Thoracic aorta (tissue), 2 donors: ENCODE measurements at places on chromosomes 6 and 20.

GRCh38 chr20:36728986-36729385 lies 16.9 kb downstream of the NDRG3 start:
- no peak overlapping the region for H3K4me3 ChIP-seq
- no peaks in the 10 kb centered on the region for H3K27me3 ChIP-seq
- H3K36me3 ChIP-seq: no peaks in the 10 kb centered on the region
- DNase-seq: no peak
- peaks cover 27% of the 10 kb centered on the region for H3K4me1 ChIP-seq

DNA sequence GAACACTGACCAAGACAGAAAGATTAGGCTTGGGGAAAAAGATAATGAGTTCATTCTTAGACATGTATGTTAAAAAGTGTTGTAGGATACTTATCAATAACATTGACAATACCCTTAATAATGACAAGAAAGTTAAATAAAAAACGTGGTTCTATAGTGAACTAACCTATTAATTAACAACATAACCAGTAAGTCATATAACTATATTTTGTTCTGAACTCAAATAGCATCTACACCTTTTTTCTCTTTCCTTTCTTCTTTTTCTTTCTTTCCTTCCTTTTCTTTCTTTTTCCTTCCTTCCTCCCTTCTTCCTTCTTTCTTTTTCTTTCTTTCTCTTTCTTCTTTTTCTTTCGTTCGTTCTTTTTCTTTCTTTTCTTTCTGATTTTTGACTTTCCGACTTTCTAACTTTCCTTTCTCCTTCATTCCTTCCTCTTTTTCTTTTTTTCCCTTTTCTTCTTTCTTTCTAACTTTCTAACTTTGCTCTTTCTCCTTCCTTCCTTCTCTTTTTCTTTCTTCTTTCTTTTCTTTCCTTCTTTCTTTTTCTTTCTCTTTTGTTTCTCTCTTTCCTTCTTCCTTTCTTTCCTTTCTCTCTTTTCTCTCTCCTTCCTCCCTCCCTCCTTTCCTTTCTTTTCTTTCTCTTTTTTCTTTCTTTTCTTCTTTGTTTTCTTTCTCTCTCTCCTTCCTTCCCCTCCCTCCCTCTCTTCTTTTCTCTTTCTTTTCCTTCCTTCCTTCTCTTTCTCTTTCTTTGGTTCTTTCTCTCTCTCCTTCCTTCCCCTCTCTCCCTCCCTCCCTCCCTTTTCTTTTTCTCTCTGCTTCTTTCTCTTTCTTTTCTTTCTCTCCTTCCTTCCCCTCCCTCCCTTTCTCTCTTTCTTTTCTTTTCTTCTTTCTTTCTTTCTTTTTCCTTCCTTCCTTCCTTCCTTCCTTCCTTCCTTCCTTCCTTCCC lies 24.6 kb downstream of the PRSS35 start:
- no peak overlapping the region for H3K4me3 ChIP-seq
- peaks cover 6% of the 10 kb centered on the region for H3K4me1 ChIP-seq
- H3K27me3 ChIP-seq: no peaks in the 10 kb centered on the region
- no peak for DNase-seq

DNA sequence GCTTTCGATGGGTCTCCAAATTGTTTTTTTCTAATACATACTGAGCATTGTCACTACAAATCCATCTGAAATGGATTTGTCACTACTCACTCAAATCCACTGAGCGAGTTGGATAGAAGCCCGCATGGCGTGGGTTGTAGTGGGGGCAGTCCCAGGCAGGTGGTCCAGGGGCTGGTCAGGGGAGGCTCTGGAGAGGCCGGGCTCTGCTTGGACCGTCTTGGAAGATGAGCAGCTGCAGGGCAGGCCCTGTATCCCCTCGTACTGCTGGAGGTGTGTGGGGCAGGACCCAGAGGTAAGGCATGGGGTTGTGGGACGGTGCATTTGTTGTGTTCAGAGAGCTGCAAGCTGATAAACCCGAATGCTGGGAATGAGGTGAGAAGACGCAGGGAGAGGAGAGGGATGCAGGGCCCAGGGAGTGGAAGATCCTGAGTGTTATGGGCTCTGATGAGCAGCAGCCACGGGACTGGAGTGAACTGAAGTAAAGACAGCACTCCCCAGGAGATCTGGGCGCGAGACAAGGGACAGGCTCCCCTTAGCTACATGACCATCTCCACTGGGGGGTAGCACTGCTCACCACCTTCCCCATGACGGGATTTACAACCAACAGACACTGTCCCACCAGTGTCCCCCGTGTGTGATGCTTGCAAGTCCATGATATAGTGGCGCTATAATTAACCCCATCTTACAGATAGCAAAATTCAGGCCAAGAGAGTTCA lies 45.9 kb downstream of the PSMG4 start:
- no peak overlapping the region for H3K27ac ChIP-seq
- H3K4me1 ChIP-seq: no peaks in the 10 kb centered on the region
- no peak overlapping the region for H3K4me3 ChIP-seq
- no peaks in the 10 kb centered on the region for H3K36me3 ChIP-seq
- H3K27me3 ChIP-seq: no peaks in the 10 kb centered on the region

DNA sequence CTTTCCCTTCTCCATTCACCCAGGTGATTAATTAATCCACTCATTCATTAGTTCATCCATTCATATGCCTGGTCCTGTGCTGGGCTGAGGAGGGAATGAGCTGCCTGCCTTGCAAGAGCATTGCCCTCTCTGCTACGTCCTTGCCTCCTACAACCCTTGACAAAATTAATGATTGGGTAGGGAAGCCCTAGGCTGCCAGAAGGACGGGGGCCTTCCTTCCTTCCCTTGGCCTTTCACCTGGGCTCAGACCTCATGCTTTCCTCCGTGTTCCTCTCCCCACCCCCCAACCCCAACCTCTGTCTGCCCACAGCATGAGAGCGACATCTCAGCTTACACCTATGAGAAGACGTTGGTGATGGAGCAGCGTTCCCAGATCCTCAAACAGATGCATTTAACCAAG lies 25.6 kb downstream of the SLC12A5 start:
- no peak for DNase-seq
- no peak overlapping the region for H3K27ac ChIP-seq
- no peaks in the 10 kb centered on the region for H3K36me3 ChIP-seq
- no peaks in the 10 kb centered on the region for H3K27me3 ChIP-seq

DNA sequence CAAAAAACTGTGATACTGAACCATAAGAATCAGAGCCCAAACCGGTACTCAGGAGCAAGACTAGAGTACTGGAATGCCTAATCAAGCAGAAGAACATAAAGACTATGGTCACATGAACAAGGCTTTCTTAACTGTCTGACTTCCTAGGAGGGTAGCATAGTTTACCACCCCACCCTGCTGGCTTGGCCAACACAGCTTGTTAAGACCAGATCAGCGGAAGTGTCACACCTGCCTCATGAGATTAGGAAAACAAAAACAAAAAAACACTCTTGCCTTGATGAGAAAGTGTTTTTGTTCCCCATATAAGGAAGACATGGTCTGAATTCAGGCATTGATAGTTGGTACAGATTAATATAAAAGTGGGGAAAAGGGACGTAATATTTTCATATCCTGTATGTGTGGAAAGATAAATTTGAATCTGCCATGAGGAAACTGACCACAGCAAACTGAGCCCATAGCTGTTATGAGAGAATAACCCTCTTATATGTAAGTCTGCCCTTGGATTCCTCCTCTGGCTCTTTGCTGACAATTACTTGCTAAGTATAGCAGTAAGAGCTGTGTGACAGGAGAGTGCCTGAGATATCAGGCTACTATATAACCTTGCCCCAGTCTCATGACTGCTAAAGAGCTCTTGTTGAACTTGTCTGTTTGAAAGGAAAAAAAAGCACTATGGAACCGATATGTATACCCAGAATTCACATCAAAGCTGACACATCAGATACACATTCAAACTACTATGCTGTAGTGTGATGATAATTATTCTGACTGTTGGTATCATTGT lies 197.1 kb downstream of the EPHA7 start:
- H3K4me1 ChIP-seq: no peaks in the 10 kb centered on the region
- H3K27ac ChIP-seq: no peak overlapping the region
- H3K4me3 ChIP-seq: no peak overlapping the region
- H3K27me3 ChIP-seq: no peaks in the 10 kb centered on the region
- DNase-seq: no peak
- H3K36me3 ChIP-seq: no peaks in the 10 kb centered on the region

DNA sequence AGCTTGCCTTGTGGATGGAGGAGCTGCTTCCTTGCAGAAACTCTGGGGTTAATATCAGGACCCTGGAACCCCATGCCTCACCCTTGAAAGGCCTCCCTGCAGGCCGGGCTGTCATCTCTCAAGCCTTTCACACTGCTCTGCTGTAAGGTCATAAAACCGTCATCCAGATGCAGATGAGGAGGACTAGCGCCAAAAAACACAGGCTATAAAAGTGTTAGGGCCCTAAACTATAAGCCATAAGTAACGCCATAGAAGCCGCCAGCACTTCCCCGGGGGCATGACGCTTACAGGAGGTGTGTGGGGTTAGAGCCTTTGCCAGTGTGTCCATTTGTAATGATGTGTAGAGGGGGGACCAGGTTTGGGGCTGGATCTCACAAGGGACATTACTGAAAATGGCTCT lies 47.6 kb downstream of the CDH4 start:
- H3K27me3 ChIP-seq: no peaks in the 10 kb centered on the region
- H3K27ac ChIP-seq: no peak overlapping the region
- H3K4me1 ChIP-seq: no peaks in the 10 kb centered on the region
- no peaks in the 10 kb centered on the region for H3K36me3 ChIP-seq

DNA sequence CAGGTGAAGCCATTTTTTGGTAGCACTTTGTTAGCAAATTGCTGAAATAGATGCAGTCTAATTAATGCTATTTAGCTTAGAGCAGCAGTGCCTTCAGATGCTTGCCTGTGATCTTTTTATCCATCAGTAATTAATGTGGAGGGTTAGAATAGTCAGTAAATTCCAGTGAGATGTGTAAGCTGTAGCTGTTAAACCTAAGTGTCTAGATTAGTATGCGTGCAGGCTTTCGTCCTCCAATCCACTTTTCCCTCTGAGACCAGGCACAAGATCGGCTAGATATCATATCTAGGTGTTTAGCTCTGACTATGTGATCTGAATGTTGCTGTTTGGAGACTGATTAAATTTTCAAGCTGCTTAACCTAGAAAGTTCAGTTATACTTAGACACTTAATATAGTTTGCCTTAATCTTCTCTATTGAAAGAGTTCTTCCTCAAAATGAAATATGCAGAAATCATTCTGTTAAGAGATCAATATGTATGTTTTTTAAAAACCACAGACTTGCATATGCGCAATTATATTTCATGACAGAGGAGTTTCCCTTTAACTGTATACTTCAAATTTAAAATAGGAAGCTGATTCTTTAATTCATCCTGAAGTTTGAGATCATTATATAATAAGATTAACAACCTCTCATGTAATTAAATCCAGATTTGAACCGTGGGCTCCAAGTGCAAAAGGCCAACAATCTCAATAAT lies 41.2 kb downstream of the XRN2 start:
- peaks cover 40% of the 10 kb centered on the region for H3K36me3 ChIP-seq
- no peak overlapping the region for H3K4me3 ChIP-seq
- H3K27ac ChIP-seq: no peak overlapping the region
- no peaks in the 10 kb centered on the region for H3K4me1 ChIP-seq

DNA sequence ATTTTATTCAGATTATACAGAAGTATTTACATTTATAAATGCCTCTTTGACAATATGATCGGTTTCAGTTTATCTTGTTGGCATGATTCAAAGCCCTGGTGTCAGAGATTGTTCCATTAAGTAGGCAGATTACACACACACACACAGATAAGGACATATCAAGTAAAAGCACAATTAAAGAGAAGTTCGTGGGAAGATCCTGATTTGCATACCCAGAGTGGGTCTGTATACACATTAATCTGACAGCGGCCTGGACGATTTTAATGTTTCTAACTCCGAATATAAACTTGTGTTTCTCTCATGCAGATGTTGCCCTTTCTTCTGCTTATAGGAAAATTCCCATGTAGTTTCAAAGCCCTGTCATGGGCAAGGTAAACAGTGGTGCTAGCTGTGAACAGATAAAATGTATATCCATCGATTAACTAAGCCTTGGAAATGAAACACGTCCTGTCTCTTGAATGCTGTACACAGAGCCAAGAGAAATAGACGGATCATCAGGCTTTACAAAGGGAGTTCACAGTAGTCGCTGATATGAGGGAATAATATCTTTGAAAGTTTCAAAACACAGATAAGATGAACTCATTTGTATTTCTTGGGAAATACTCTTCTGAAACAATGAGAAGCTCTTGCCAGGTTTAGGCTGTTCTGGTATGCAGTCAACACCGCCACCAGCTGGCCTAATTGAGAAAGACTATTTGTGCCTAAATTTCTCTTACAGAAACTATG lies 108.2 kb upstream of the GMDS start:
- peak overlapping the region; percentile 55 for H3K4me3 ChIP-seq
- H3K27me3 ChIP-seq: no peaks in the 10 kb centered on the region
- DNase-seq: peak; percentile 39
- H3K27ac ChIP-seq: peak overlapping the region; percentile 82

- peak overlapping the region; percentile 64 for H3K4me3 ChIP-seq
- H3K27me3 ChIP-seq: no peaks in the 10 kb centered on the region
- H3K4me1 ChIP-seq: peaks cover 10% of the 10 kb centered on the region
- DNase-seq: no peak
- no peaks in the 10 kb centered on the region for H3K36me3 ChIP-seq
These were observed 16.3 kb upstream of the FAM8A1 start for GRCh38 chr6:17583811-17584210.

DNA sequence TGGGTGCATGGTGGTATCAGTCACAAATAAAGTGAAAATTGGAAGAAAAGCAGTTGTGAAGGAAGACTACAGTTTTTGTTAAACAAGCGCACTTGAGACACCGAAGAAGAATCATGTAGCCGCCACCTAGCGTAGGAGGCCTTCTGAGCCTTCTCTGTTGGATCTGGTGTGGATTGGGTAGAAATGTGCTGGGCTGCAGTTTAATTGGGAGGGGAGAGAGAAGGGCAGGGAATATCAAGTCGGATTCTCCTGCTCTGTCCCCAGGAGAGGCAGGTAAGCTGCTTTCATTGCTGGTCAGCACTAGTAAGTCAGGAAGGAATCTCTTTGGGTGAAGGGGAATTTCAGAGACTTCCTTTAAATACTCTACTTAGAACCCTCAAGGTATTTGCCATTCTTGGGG lies 1.2 kb upstream of the FABP7 start:
- no peaks in the 10 kb centered on the region for H3K4me1 ChIP-seq
- H3K27me3 ChIP-seq: no peaks in the 10 kb centered on the region
- H3K36me3 ChIP-seq: no peaks in the 10 kb centered on the region

DNA sequence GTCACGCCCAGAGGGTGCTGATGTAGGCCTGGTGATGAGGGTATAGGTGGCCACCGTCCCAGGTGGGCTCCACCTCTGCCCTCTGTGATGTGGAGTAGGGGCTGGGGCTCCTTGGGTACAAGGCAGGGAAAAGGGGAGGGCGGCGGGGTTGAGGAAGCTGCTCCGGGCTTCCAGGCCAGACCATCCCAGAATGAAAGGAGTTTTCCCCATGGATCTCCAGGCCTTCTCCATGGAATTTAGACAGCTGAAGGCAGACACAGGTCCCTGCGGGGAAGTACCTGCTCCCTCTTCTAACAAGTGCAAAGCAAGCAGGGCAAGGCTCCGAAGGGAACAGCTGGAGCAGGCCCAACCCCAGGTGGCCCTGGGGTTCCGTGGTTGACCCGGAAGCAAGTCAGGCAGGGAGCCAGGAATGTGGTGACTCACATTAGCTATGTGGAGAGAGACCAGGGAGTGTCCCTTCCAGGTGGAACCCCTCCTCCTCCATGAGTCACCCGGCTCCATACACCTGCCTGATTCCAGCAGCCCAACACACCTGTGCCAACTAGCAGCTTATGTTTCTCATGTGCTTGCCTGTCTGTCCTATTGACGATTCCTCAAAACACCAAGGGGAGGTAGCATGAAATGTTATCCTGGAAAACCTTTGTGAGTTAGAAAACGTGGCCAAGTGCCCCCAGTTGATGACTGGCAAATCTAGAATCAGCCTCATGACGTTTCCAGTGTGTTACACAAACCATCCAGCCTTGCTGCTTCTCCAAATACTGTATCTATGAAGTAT lies 59.7 kb upstream of the SNX9 start:
- no peak overlapping the region for H3K4me3 ChIP-seq
- no peak for DNase-seq
- H3K27me3 ChIP-seq: no peaks in the 10 kb centered on the region
